Ovary (tissue), 10 donors: ENCODE measurements at places on chromosomes 1 and 21.

DNA sequence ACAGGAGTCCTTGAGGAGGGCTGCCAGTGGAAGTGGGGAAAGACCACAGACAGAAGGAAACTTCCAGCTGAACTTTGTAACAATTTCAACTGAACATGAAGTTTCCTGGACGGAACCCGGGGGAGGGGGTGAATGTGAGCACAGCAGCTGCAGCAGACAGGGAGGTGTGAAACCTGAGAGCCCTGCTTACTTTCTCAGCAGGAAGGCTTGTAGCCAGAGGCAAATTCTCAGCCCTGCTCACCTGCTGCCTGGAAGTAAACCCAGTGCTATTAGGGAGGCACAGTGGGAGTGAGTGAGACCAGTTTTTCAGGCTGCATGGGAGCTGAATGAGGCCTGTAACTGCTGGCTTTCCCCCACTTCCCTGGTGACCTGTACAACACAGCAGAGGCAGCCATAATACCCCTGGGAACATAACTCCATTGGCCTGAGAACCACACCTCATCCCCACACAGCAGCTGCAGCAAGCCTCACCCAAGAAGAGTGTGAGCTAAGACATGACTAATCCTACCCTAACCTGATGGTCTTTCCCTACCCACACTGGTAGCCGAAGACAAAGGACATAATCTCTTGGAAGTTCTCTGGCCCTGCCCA is 9.6 kb upstream of the SPRR2F start:
- DNase-seq, result peak; percentile 76

DNA sequence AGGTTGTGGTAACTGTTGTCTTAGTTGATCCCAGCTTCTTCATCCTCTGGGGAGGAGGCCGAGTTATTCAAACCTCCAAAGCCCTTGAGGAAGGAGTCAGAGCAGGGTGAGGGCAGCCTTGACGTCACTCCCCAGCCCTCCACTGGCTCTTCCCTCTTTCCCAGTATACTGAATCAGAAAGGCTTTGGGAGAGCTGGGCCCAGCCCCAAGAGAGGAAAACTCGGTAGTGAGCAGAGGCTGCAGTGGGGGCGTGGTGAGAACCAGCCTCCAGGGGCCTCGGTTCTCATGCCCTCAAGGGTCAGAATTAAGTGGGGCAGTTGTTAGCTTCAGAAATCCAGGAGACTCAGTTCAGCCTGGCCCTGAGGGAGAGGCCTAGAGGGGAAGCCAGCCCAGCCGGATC is 1.8 kb upstream of the GJA4 start:
- DNase-seq, result no peak

DNA sequence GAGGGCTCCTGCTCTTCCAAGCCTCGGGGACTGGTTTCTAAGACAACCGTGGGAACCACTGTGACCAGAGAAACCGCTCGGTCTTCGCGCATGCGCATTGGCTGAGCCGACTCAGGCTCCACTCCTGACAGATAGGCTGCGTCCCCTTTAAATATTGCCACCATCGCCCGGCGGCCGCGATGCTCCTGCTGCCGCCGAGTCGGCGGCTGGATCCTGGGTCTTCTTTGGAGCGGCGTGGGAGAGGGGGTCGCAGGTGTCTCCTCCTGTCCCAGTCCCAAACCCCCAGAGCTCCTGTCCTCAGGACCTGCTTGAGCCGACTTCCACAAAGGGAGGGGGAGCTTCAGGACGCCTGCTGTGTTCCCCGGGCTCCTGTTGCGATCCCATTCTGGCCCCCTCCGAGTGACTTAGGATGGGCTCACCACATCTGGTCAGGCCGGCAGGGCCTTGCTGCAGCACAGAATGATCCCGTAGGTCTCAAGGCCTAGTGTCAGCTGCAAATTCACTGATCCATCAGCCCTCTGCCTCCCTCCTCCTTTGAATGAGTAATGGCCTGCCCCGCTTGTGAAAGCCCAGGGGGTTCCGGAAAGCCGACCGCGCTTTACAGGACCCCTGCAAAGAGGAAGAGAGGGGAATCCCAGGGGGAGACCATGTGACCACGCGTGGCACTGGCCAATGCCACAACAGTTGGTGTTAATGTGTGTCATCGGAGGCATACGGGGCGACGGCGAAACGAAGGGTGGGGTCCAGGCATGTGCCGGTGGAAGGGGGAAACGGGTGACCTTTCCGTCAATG is 683.2 kb upstream of the TPTE start:
- DNase-seq, result no peak

DNA sequence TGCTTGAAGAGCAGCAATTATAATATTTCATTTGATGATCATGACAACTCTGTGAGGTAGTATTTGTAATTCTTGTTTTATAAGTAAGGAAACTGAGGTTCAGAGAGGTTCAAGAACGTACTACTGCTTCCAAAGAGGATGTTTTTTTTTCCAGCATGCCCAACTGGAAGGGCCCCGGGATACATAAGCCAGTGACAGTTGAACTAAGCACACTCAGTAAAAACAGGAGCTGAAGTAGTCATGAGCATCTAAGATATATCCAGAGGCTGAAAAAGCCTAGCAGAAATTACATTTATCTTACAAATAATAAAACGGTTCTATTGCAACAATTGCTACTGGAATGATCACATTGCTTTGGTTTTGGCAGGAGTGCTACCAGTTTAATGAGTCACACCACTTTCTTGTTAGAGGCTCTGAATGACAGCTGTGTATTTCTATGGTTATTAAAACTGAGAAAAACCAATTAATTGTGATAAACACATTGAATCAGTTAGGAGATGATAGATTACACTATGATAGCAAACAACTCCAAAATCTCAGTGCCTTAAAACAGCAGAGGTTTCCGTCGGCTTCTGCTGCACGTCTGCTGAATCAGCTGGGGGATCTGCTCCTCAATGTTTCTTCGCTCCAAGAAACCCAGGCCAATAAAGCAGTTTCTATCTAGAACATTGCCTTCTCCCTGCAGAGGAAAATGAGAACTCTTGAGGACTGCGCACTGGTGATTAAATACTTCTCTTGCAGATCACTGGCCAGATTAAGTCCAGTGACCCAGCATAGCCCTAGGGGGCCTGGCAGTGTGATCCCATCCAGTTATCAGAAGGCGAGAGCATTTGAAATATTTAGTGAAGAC is 522.7 kb downstream of the PLPP3 start:
- DNase-seq, result no peak

- DNase-seq, result no peak
Observed at GRCh38 chr1:152148981-152149380, 10.0 kb downstream of the RPTN start.

- DNase-seq, result no peak
Observed at GRCh38 chr1:226519716-226520598, 28.6 kb upstream of the STUM start.

DNA sequence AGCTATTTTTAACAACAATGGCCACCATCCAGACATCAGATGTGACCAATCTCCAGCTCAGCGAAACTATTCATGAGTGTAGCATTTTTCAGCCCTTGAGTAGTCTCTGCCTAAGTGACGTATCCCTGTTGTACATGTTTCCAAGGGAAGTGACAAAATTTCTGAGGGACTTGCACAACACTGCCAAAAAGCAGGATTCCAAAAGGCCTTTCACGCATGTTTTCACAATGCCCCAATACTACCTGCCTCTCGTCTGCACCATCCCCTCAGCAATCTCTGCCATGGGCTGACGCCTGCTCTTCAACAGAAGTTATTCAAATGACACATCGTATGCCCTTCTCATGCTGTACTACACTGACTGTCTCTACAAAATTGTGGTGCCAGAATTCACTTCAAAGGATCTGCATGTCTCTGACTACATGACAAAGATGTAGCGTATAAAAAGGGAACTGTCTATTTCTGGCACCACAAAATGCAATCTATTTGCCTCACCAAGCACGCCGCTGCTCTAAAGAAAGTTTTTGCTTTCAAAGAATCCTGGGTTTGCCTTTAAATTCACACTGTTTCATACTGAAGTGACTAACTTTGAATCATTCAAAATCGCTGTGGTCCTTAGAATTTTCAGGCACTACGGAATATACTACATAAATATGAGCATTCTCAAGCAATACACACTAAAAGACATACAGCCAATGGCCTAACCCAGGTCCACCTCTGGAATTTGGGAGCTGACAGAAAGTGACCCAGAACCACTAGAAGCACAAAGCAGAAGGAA is 32.9 kb downstream of the JAK1 start:
- DNase-seq, result no peak

DNA sequence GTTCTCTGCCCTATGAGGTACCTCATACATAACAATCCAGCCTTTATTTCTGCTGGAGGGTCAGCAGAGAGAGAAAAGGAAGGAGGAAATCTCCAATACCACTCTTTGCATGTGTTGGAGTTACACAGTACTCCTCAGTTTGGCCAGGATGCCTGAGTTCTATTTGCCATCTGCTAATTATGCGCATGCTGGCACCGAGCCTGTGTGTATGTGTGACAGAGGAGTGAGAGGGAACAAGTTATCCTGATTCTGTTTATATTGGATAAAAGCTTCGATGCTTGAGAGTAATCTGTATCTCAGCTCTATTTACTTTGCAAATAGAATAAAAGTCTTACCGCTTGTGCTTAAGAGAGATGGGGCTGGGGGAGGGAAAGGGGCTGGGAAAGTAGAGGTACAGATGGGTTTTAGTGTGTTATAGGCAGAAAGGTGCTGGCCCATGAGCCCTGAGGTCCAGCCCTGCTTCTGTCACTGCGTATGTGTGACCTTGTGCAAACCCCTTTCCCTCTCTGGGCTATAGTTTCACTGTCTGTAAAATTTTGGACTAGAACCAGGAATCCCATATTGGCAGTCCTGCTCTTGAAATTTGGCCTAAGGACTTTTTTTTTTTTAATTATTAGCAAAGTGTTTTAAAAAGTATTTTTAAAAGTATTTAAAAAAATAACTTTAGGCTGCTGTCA is 54.5 kb upstream of the PLXNA2 start:
- no peak for DNase-seq
